ENCODE measurements at places on chromosomes 11 and 22. TPM values are rescaled to one million over a fixed set of nuclear protein-coding genes. Genes with fewer than 3 reads are reported as not detected.

GRCh38 chr11:122107045-122107444 lies 9.0 kb downstream of the BLID start:
- no peak for DNase-seq

ACR gene
- 0.70 TPM for polyA plus RNA-seq

GRCh38 chr22:23268139-23268712 lies 87.9 kb downstream of the BCR start:
- DNase-seq: no peak

GRCh38 chr11:13140028-13140870 lies 131.1 kb downstream of the RASSF10 start:
- no peak for DNase-seq

- DNase-seq: no peak
These were observed 133.2 kb upstream of the TEAD1 start for GRCh38 chr11:12540913-12541582.

PPP2R5B gene
- 99.8 TPM for polyA plus RNA-seq

GRCh38 chr11:83502041-83502440 lies 215.9 kb upstream of the CCDC90B start:
- no peak for DNase-seq

- no peak for DNase-seq
These were observed 993.4 kb upstream of the FAT3 start for GRCh38 chr11:91231226-91231625.

CD44 gene
- 62.6 TPM for polyA plus RNA-seq

- no peak for DNase-seq
These were observed 124.4 kb upstream of the PGR start for GRCh38 chr11:101254037-101254436.
